NCI-H460 (cell line): ENCODE measurements at places on chromosomes 13 and 19. TPM values are rescaled to one million over a fixed set of nuclear protein-coding genes. Genes with fewer than 3 reads are reported as not detected.

The HCST gene
- not detected in 2 replicates for total RNA-seq

DNA sequence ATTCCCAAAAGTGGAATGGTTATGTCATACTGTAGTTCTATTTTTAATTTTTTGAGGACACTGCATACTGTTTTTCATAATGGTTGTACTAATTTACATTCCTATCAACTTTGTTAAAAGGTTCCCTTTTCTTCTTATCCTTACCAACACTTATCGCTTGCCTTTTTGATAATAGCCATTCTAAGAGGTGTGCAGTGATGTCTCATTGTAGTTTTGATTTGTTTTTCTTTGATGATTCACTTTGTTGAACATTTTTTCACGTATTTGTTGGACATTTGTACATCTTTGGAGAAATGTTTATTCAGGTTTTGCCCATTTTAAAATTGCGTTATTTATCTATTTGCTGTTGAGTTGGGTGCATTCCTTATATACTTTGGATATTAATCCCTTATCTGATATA, 188.8 kb upstream of the SPRY2 start:
- no peak for DNase-seq

- DNase-seq: peak; percentile 28
Measured at GRCh38 chr19:49019242-49019932, 2.5 kb upstream of the LHB start.

GRCh38 chr13:100244431-100244830, 155.5 kb downstream of the PCCA start:
- DNase-seq: no peak
